ENCODE measurements at places on chromosomes 6 and 20. TPM values are rescaled to one million over a fixed set of nuclear protein-coding genes. Genes with fewer than 3 reads are reported as not detected.

GRCh38 chr6:130425537-130425936 lies 59.7 kb downstream of the TMEM200A start:
- DNase-seq: no peak

HLA-DPB1 gene
- total RNA-seq: 29.8 TPM

DNA sequence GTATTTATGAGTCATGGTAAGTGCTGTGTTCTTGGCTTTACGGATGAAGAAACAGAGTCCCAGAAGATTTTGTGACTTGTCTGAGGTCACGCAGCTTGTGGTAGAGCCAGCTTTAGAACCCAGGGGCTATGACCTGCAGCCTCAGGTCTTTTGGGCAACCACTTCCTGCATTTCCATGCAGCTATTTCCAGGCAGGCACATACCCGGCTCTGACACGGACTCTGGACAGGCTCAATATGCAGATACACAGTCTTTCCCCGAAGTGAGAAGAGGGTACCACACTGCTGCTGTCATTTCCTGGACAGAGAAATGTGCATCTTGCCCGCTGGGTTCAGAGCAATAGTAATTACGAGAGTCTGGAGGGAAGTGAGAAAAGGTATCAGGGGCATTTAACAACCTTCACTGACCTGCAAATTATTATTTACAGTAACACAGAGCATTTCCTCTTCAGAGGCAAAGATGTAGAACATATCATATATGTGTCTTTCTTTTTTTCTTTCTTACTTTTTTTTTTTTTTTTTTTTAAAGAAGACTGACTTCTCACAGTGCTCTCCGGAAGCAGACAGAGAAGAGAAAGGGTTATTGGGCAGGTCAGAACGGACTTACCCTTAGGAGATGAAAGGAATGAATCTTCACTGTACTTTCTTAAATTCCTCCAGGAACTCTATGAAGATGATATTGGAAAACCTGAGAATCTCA lies 185.1 kb downstream of the CLIC5 start:
- no peak for DNase-seq

MYH7B gene
- total RNA-seq: 222 TPM

DPPA5 gene
- not detected for total RNA-seq

- peak; percentile 55 for DNase-seq
Measured at GRCh38 chr6:16129623-16130401, 926 bp downstream of the MYLIP start.

TBXT gene
- total RNA-seq: not detected

- DNase-seq: peak; percentile 14
Measured at GRCh38 chr20:47741669-47742608, 43.3 kb downstream of the SULF2 start.

DNA sequence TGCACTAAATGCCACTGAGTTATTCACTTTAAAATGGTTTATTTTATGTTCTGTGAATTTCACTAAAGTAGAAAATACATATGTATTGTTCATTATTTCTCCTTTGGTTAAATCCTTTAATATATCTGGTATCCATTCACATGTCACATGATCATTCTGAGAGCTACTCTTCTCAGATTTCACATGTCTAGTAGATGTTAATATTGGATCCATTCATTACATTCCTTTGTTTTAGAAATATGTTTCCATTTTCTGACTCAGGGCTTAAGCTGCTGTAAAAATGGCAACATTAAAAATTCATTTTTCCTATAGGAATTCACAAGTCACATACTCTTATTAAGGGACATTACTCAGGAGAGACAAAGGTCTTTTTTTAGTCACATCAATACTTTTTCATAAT lies 205.4 kb downstream of the ZFAND3 start:
- DNase-seq: no peak

- DNase-seq: no peak
Measured at GRCh38 chr20:53652090-53652858, 58.6 kb upstream of the ZNF217 start.

GRM1 gene
- total RNA-seq: 2.2 TPM

GRCh38 chr6:118893064-118893806 lies 717 bp upstream of the ASF1A start:
- no peak for DNase-seq

DNA sequence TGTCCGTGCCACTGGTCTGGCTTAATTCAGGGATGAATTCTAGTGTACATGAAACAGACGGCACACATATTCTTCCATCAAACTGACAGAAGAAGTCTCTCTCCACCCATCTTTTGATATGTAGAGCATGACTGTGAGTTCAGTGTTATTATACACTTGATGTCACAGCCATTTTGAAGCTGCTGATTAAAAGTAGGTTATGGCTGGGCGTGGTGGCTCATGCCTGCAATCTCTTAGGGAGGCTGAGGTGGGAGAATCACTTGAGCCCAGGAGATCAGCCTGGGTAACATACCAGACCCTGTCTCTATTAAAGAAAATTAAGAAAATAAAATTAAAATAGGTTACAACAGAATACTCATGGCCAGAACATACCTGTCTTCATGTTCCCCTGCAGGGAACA lies 20.7 kb downstream of the C6orf15 start:
- no peak for DNase-seq

DNA sequence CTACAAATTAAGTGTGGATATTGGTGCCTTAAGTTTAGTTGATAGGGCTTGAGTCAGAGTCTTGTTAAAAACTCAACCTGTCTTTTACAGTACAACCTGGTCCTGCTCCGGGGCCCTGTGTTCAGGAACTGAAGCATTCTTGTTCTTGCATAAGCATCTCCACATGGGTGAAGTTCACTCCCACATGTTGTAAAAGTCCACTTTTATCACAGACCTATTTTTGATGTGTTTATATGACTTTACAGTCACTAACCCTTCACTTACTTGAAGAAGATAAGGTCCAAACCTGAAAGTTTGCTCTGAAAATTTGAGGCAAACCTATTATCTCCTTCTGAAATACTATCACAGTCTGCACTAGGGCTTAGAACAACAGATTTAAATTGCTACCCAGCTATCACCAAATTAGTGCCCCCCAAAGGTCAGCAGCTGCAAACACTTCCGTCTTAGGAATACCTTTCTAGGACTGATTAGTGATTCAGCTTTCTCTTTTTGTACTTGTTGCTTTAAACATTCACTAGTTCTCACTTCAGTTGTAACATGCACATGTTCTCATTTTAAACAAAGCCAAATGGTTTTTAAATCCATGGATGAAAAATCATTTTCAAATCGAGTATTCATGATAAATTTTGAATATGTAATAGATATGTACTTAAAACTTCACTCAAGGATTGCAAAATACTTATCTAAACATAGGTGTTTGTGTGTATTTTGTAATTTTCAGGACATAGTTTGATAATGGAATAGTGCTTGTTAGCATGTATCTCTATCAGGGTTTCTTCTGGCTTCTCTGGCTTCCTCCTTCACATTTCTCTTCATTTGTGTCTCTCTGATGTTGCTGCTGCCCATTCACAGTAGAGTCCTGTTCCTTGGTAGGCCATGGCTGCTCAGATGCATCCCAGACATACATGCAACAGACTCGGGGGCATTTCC lies 469.8 kb upstream of the SOX4 start:
- no peak for DNase-seq

CCN5 gene
- 15.8 TPM for total RNA-seq

DNA sequence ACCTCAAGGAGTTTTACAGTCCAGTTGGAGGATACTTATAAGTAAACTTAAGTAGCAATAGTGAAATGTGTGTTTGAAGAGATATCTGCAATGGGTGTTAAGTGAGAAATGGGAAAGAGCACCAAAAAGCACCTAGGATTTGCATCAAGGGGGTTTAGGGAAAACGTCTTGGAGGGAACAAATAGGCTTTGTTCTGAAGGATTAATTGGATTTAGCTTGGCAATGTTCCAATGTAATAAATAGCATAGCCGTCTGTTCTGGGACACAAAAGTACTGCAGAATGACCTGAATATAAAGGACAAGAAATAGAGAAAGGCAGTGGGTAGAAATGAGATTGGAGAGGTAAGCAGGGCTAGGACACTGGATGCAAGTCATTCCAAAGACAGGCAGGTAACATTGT lies 2.8 kb upstream of the MYO6 start:
- DNase-seq: no peak

- DNase-seq: no peak
Measured at GRCh38 chr6:17032988-17033634, 68.7 kb upstream of the STMND1 start.

GRCh38 chr6:157773248-157773773 lies 49.7 kb upstream of the SNX9 start:
- DNase-seq: no peak

GRCh38 chr6:136984578-136984977 lies 60.2 kb downstream of the IL20RA start:
- no peak for DNase-seq

DNA sequence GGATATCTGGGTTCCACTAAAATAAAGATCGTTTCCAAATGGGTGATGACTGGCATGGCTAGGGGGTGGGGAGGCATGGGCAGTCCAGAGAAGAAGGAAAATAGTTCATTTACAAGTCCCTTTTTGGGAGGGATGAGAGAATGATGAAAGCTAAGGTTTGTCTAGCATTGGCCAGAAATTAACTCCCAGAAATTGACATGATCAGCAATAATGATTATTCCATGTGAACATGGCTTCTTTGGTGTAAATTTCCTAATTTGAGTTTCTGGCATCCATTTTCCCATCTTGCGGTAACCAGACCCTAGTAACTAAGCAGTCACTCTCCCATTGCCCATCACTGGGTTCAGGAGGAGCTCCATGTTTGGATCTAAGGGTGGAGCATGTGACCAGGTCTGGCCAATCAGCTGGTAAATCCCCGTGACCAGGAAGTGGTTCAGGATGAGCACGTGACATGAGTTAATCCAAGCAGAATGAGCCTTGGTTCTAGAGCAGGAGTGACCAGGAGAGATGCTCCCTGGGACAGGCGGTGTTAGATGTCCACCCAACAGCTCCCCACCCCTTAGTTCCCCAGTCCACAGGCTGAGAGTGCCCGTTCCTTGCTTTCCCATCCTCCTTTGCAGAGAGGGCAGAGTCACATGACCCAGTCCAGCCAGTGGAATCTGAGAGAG lies 512.7 kb downstream of the PREX1 start:
- no peak for DNase-seq

- DNase-seq: no peak
Measured at GRCh38 chr6:149266659-149267058, 50.9 kb upstream of the TAB2 start.

SLC35D3 gene
- not detected for total RNA-seq

- DNase-seq: peak; percentile 78
Measured at GRCh38 chr20:25277051-25277801, 29.3 kb downstream of the PYGB start.

GRCh38 chr6:44645276-44645675 lies 257.8 kb downstream of the CDC5L start:
- DNase-seq: no peak

DNA sequence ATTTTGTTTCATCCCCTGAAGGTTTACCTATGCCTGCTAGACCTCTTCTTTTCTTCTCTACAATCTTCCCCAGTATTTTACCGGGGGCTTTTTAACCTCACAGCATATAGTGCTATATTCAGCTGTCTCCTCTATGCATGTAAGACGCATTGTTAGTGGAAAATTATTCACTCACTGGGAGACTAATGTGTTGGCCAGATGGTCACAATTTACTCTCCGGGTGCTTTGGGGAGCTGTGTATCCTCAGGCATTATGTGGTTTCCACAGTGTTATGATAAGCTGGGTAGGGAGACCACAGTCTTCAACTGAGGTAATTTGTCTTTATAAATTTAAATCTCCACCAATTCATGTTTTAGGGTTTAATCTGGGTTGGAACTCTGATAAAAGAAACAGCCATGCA lies 553.8 kb upstream of the PTCHD4 start:
- DNase-seq: no peak

- no peak for DNase-seq
Measured at GRCh38 chr20:54350415-54350814, 125.0 kb upstream of the DOK5 start.

GRCh38 chr6:113411011-113411410 lies 446.1 kb upstream of the MARCKS start:
- DNase-seq: no peak

DNA sequence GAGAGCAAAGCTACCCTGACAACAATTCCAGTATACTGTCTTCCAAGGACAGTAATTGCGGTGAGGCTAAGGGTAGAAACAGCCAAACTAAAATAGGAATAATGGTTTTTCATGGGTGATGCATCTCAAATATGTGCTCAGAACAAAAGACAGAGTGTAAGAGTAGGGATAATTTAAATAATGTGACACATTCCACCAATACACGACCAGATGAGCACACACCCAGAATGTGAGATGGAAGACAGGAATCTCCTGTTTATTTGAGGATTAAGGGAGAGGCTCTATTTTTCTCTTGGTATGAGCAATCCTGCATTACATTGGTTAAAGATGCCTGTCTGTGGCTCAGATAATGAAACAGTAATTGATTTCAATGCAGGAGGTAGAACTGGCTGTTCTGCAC lies 292.9 kb upstream of the ZFP64 start:
- no peak for DNase-seq

FAM217B gene
- total RNA-seq: 37.9 TPM

GRCh38 chr6:41519745-41520699 lies 26.2 kb upstream of the FOXP4 start:
- DNase-seq: no peak

GRCh38 chr6:863831-864230 lies 170.9 kb upstream of the EXOC2 start:
- DNase-seq: no peak

ASIP gene
- 18.9 TPM for total RNA-seq

ID4 gene
- total RNA-seq: 1.4 TPM

ISM1 gene
- total RNA-seq: 1.5 TPM

- DNase-seq: no peak
Measured at GRCh38 chr20:17500271-17500670, 30.9 kb downstream of the BFSP1 start.

C6orf58 gene
- not detected for total RNA-seq

Measured in Right ventricle myocardium superior (tissue), 1 donor.